Stimulated activated CD4-positive, alpha-beta T cell treated with anti-CD3 and anti-CD28 coated beads, Interleukin-12 subunit alpha, Interleukin-12 subunit beta, amount 100 ng/mL, for 48 hours (primary cell): ENCODE measurements at places on chromosomes 3 and 15.

DNA sequence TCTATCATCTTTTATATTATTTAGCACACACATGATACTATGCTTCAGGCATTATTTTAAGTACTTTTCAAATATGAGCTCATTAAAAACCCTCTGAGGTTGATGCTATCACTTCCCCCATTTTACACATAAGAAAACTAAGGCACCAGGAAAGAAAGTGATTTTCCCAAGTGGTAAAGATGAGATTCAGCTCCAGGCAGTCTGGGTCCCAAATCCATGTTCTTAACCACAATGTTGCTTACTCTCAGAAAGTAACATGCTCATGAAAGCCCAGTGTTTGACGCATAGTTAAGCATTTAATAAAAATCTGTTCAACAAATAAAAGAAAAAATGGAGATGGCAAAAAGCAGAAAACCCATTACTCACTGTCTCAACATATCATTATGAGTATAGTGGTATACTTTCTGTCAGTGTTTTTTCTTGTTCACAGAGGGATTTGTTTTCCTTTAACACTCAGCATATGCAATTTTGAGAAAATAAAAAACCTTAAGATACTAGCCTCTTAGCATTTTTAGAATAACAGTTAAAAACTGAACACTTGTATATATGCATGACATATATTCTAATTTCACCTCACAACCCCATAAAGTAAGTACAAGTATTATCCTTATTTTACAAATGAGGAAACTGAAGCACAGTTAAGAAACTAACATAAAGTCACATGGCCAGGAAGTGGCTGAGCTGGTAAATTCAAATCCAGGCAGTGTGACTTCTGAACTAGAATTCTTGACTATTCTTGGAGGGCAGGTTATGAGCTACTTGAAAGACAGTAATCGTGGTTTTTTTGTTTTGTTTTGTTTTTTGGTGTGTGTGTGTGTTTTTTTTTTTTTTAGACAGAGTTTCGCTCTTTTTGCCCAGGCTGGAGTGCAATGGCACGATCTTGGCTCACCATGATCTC lies 10.4 kb downstream of the PEAK1 start:
- no peak for DNase-seq

DNA sequence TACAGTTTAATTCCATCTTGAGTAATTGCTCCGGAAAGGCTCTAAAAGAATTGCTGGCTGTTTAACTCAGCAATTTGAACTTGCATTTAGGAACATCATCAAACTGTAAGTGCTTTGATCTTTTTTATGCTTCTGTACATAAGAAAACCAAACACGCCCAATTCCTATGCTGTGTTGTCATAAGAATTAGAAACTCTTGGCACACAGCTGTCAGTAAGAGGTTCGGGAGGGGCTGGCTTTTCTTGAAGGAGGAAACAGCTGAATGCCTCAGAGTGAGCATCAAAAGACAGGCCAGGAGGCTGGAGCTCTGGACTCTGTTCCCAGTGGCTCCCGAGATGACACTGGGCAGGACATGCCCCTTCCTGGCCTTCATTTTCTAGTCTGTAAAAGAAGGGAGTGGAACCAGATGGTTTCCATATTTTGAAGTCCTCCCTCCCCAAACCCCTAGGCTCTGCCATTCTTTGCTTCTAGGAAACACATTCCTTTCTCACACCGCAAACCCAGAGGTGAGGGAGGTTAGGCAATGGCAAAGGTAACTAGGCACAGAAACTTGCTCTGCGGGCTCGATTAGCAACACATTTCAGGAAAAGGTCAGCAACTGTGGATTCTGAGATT lies 73.7 kb upstream of the DLG1 start:
- DNase-seq, result no peak

GRCh38 chr3:44880284-44880683 lies 5.9 kb downstream of the TGM4 start:
- DNase-seq, result no peak

GRCh38 chr3:114022145-114022802 lies 34.1 kb downstream of the CCDC191 start:
- no peak for DNase-seq

GRCh38 chr15:79025201-79025600 lies 65.4 kb downstream of the RASGRF1 start:
- no peak for DNase-seq

GRCh38 chr15:47434596-47434995 lies 282.7 kb upstream of the SEMA6D start:
- no peak for DNase-seq

GRCh38 chr15:58553365-58553918 lies 121.7 kb downstream of the LIPC start:
- DNase-seq, result no peak

DNA sequence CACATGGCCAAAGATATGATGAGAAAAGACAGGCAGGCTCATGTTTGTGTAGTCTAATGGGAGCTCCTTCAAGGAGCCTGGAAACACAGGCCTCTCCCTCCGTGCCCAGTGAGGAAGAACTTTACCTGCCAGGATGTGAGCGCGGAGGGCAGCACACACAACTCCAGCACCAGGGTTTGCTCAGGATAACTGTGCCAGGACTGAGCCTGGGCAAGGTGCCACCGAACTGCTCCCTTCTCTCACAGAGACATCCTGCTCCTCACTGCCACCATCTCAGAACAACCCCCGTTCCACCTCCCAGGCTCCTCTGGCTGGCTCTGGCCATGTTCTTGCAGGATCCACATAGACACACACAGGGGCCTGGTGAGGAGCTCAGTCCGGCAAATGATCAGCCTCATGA lies 87.4 kb downstream of the NUP210 start:
- DNase-seq, result no peak

DNA sequence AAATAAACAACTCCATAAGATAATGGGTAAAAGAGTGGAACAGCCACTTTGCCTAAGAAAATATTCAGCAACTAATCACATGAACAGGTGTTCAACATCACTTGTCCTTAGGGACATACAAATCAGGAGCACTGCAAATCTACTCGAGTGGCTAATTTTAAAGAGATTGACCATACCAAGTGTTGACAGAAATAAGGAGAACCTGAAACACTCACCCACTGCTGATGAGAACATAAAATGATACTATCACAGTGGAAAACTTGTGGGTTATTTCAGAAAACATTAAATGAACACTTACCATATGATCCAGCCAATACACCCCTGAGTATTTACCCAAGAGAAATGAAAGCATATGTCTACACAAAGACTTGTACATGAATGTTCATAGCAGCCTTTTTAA lies 70.5 kb downstream of the GABRB3 start:
- no peak for DNase-seq

DNA sequence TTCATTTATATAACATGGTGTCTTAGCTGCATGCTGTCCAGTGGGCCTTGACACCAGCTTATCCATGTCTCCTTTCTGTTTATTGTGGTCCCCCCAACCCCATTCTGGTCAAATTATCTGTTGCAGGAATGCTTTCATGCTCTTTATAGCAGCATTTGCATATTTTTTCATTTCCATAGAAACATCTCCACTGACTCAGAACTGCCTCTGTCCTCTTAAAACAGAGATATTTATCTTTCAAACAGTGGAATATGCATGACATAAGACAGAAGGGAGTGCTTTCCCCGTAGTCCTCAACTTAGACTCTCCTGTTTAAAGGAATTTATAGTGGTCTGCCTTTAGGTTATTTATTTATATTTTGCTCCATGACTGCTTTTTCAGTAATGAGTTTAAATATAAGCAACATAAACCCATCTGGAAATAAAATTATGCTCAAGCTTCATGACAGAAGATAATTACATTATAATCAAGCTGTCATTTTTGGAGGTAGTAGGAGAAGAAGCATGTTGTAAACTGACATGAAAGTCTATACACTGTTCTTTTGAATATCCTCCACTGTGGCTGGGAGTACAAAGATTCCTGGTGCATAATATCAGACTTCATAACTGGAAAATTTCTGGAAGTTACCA lies 179.5 kb upstream of the CD96 start:
- DNase-seq, result no peak

GRCh38 chr3:175270198-175270837 lies 411.2 kb downstream of the NAALADL2 start:
- no peak for DNase-seq

- peak; percentile 37 for DNase-seq
Observed at GRCh38 chr15:51861557-51862359, 32.3 kb downstream of the TMOD3 start.

DNA sequence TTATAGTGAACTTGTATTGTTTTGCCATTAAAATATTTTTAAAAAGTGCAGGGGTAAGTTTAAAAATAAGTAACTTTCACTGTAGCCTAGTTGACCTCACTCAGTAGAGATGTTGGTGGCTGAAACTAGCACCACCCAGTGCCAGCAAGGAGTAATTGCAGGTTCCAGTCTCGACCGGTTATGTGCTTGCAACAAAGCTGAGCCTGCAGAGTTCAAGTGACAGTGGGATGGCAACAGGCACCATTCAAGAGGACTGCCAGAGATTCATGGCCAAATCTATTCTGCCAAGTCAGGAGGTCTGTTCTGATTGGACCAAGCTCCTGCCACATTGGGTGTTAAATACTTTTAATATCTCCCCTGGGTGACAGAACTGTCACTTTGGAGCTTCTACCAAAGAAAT lies 2.7 kb downstream of the ADAMTS7 start:
- no peak for DNase-seq

DNA sequence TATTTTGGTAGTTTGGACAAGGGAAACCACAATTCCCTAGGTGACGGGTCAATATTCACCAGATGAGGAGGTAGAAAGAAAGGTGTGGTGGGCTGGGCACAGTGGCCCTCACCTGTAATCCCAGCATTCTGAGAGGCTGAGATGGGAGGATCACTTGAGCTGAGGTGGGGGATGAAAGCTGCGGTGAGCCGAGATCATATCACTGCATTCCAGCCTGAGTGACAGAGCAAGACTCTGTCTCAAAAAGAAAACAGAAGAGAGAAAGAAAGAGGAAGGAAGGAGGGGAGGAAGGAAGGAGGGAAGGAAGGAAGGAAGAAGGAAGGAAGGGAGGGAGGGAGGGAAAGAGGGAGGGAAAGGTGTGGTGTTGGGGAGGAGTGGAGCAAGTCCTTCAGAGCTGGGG lies 56.1 kb upstream of the RNF7 start:
- DNase-seq, result no peak

DNA sequence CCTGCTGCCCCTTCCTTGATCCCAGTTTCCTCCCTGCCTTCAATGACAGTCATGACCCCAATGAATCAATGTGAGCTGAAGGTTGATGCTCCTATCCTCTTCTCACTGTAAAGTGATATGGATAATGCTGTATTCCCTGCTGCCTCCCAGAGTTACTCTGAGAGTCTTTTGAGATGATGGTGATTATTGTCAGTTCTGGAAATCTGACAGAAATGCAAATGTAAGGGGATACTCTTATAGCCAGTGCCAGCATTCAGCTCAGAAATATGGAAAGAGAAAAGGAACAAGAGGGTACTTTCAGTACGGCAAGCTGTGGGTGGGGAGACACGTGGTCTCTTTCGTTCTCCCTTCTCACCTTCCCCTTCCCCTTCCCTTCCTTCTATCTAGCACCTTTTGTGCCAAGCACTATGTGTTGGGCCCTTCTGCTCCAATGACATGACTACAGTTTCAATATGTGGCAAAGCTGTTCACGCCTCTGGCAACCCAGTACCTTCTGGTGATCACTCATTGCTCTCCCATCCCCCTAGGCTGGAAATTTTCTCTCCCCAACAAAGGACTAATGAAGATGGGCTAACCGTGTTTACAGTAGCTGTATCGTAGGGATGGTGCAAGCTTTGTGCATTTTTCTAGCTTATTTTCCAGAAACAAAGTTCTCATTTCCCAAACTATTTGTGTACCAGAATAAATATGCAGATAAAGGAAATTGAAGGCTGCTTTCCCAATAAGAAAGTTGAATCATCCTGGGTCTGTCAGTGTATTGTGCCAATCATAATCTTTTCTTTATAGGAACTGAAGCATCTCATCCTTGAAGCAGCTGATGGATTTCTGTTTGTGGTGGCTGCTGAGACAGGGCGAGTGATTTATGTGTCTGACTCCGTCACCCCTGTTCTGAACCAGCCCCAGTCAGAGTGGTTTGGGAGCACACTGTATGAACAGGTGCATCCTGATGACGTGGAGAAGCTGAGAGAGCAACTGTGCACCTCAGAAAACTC lies 70.3 kb downstream of the ARNT2 start:
- DNase-seq, result no peak

DNA sequence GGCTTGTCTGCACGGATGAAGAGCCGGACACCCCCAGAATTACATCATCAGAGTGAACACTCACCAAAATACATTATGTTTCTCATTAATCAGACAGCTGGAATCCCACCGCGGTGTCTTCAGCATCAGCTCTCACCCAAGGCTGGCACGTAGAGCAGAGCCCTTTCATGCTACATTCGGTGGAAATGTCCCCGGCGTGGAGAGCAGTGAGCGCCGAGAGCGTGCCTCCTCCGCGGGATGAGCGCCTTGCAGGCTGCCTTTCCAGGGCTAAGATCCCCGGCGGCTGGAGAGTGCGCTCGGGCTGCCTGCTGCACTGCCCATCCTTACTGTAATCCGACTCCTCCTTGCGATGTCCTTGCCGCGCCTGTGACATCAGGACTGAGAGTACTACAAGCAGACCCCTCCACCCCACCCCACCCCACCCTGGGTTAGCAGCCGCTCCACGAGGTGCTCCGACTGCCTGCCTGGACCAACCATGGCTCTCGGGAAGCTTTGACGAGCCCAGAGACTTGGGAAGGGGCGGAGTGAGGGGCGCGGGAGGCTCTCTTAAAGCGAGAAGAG lies at the start of gene ZNF385D:
Gene ZNF385D (minus strand): TSS at position 380 of the 561 bp plus-strand sequence. CDS start 294 bp downstream, at position 86.
- DNase-seq, result no peak

DNA sequence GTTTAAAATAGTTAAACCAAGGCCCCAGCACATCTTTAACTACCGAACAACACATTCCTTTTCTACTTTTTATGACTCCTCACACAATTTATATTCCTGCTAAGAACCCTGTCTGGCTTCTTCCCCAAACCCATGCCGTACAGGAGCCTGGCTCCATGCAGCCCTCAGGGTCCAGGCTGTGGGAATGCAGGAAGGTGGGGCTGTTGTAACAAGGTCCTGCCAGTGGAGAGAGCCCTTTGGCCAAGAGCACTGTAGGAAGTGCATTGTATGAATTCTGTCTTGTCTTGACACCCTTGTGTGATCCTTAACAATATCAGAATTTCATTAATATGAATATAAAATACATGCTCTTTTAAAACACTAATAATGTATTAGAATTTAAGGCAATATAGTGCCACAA lies 563.8 kb downstream of the TBL1XR1 start:
- DNase-seq, result no peak

DNA sequence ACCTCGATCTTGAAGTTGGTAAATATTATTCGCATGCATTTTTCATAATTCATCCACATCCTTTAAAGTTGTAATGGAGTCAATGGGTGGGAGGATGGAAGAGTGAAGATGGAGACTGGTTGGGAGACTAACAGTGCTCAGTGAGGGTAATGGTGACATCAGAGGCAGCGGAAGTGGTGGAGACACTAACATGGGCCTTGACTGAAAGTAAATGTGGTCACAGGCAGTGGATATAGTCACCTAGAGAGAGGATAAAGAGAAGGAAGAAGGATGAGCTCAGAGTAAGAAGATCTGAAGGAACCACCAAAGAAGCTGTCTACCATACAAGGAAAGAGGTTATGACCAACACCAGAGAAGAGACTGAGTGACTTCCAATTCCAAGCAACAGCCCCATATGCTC lies 281.6 kb upstream of the STT3B start:
- DNase-seq, result no peak
